T47D (cell line): ENCODE measurements at places on chromosomes 1 and 21.

- no peak for DNase-seq
Observed at GRCh38 chr1:215643592-215644321, 76.7 kb downstream of the KCTD3 start.

GRCh38 chr1:244576259-244576892 is 76.5 kb upstream of the DESI2 start:
- no peak for DNase-seq

DNA sequence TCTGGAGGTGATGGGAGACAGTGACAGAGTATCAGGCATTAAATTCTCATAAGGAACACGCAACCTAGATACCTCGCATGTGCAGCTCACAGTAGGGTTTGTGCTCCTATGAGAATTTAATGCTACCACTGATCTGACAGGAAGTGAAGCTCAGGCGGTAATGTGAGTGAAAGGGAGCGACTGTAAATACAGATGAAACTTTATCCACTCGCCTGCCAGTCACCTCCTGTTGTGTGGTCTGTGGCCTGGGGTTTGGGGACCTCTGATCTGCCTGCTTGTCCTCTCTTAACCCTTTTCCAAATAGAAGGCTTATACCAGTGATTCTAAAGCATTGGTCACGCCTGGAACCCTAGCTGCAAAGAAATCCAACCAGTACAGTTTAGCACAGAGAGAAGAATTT is 15.3 kb downstream of the GABPA start:
- no peak for DNase-seq

DNA sequence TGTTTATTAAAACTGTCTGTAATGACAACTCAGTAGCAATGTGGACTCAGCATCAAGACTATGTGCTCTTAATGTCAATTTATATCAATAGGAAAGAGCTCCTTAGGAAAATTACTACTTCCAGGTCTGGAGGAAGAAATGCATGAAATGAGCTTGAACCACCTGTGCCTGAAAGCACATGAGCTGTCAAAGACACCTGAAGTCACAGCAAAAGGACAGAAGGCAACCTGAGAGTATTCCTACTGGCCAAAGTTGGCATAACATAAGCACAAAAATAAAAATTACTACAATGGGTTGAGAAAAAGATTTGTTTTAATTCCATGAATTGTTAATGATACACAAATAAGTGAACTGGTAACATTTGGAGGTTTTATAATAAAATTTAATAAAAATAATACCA is 13.4 kb upstream of the KRTAP7-1 start:
- peak; percentile 7 for DNase-seq

DNA sequence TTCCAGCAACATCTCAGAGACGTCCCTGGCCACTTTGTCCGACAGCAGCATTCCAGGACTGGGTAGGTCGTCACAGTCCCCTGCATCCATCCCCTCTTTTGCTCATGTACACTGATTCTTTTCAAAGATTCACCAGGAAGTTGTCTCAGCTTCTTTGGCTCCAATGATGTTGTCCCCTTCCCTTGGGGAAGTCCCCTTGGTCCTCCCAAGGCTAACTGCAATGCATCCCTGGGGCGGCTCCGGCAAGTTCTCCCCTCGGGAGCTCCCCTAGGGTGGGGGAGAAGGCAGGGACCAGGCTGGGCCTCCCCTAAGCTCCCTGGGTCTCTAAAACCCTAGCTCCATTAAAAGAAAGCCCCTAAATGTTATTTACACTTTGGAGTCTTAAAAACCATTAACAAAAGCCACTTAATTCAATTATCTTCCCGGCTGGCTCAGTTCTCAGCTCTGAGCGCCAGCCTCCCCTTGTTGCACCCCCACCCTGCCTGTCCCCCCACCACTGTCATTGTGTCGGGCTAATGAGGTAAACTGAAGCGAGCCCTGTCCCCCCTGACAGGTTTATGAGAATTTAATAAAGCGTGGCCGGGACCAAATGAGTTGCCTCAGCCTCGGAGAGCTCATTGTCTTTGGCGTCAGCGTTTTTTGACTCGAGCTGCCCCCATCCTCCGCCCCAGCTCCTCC is 25.3 kb downstream of the KNCN start:
- DNase-seq, result no peak

DNA sequence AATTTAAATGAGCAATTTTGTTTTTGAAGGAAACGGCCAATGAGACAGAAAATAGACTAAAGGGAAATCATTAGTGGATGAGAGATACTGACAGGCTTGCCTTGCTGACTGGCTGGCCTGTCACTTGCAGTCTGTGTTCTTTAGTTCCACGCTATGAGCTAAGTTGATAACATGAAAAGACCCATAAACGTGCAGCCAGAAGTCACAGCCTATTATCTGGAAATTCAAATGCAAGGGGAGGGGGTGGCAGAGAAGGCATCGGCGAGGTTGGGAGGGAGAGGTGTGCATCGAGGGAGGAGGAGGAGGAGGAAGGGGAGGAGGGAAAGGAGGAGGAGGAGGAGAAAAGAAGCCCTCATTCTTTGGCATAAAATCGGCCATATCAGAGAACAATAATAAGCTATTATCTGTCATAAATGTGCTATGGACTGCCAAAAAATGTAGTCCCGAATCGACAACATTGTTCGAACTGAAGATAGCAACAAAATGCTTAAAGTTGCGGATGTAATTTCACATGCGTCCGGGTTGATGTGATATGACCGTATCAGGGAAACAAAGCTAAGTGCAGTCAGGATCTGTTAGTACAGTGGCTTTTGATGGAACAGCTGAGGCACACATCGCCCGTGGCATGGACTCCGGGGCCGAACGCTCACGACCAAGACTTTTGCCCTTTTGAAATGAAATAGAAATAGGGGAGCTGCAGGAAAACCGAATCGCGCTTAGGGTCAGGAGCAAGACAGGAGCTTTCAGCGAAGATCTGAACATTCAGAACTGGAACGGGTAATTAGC is 11.6 kb upstream of the BARHL2 start:
- no peak for DNase-seq

GRCh38 chr1:170887726-170888125 is 47.6 kb upstream of the MROH9 start:
- no peak for DNase-seq

DNA sequence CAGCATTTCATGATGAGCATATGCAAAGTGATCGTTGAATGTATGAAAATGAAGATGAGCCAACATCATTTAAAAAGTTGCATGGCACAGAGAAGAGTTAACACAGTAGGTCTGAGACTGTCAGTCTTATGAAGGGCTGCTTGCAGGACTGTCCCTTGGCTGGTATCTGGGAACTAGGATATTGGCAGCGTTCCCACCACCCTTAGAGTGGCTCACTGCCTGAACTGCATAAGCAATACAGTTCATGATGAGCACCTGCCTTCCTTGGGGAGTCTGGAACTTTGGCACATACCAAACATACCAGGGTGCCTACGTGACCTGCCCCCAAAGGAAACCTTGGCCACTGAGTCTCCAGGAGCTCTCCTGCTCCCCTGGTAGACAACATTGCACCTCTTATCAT is 161.8 kb downstream of the DSCAM start:
- DNase-seq, result peak; percentile 42

- no peak for DNase-seq
Observed at GRCh38 chr1:72485801-72486200, 203.5 kb upstream of the NEGR1 start.

- DNase-seq, result no peak
Observed at GRCh38 chr1:195789321-195789720, 818.9 kb downstream of the KCNT2 start.

DNA sequence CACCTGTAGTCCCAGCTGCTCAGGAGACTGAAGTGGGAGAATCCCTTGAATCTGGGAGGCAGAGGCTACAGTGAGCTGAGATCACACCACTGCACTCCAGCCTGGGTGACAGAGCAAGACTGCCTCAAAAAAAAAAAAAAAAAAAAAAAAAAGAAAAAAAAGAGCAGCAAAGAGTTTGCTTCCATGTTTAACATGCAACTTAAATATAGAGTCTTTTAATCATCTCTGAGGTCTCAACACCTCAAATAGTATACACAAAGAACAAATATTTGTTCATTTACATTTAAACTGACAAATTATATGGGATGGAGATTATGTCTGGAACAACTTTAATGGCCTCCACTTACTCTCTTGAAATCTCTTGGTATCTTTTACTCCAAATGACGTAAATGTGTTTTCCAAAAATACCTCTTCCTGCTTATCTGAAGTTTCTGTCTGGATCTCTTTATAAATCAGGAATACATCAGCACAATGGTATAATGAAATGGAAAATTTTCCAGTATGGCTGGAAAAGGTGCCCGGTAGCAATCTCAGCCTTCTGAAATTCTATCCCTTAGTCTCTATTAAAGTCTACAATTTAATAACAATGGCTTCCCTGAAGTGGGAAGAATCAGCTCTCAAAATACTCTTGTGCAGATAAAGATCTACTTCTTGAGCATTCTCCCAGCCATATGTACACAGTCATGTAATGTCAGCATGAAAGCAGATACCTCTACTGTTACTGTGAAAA is 258.5 kb downstream of the OMA1 start:
- DNase-seq, result no peak

DNA sequence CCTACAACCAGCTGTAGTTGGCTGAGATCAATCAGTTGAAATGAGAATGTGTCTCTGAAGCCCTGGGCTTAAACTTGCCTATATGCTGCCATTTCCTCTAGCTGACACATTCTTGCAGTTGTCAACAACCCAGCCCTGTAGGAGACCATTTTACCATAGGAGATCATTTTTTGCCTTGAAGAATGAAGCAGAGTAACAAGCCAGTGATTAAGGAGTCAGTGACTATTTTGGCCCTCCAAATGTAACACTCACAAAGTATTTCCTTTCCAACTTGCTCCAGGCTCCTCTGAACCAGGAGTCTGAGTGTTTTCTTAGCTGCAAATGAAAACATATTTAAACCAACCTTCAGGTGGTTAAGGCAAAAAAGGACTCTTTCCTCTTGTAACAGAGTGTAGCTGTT is 183.5 kb downstream of the ZZZ3 start:
- no peak for DNase-seq

DNA sequence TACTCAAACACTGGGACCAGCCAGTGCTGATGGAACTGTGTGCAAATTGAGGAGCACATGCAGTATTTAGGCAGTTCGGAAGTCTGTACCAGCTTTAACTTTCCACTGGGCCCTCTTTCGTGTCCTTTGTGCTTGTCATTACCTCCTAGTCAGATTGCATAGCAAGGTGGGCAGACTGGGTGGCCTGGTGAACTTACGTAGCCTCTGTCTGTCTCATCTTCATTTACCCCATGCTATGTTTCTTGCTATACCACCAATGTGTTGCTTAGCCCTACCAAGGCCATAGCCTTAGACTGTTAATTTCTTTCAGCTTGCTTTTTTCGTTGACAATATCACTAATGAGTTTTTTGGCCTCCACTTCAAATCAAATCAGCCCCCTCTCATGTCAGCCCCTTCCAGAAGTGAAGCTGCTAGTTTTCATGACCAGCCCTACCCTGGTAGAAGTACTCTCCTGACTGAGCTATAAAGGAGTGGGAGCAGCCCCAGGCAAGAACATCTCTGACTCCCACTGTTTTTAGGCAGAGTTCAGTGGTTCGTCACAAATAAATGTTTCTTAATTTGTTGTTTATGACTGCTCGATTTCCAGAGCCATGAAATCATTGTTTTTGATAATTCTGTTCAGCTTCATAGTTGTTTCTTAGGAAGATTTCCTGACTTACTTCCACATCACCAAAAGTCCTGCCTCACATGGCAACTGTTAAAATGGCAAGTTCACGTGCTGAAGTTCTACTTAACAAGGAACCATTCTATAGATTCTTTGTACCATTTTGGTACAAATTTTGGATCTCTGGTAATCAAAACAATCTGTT is 19.3 kb downstream of the PRKACB start:
- DNase-seq, result no peak

DNA sequence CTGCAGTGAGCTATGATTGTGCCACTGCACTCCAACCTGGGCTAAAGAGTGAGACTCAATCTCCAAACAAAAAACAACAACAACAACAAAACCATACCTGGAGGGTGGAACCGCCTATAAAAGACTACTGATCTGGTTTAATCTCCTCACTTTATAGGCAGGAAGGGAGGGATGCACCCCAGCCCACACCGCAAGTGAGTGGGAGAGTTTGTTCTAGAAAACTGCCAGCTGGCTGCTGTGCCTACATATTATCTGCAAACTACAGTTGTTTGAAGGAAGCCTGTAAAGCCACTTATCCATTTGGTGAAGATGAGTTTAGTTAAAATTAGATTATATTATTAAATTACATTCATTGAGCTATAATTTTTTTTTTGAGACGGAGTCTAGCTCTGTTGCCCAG is 9.1 kb upstream of the SRSF10 start:
- DNase-seq, result no peak

GRCh38 chr21:35044128-35044527 is 5.0 kb downstream of the RUNX1 start:
- DNase-seq, result no peak
